ENCODE measurements at places on chromosomes 12 and 14. TPM values are rescaled to one million over a fixed set of nuclear protein-coding genes. Genes with fewer than 3 reads are reported as not detected.

The SERPINA9 gene
- total RNA-seq, result not detected

The TRIM9 gene
- 0.19 TPM for total RNA-seq

GRCh38 chr12:131420867-131421447 is 289.9 kb upstream of the SFSWAP start:
- DNase-seq, result no peak

- no peak for DNase-seq
These were observed 51.5 kb upstream of the CMKLR1 start for GRCh38 chr12:108390495-108391203.

The CFAP73 gene
- total RNA-seq, result not detected

- DNase-seq, result no peak
These were observed 137.5 kb upstream of the KRAS start for GRCh38 chr12:25388183-25388582.

GRCh38 chr12:84644908-84645307 is 267.7 kb downstream of the SLC6A15 start:
- DNase-seq, result no peak

The ZCCHC8 gene
- total RNA-seq, result 20.8 TPM

GRCh38 chr12:57896434-57897201 is 44.7 kb upstream of the ATP23 start:
- DNase-seq, result no peak

DNA sequence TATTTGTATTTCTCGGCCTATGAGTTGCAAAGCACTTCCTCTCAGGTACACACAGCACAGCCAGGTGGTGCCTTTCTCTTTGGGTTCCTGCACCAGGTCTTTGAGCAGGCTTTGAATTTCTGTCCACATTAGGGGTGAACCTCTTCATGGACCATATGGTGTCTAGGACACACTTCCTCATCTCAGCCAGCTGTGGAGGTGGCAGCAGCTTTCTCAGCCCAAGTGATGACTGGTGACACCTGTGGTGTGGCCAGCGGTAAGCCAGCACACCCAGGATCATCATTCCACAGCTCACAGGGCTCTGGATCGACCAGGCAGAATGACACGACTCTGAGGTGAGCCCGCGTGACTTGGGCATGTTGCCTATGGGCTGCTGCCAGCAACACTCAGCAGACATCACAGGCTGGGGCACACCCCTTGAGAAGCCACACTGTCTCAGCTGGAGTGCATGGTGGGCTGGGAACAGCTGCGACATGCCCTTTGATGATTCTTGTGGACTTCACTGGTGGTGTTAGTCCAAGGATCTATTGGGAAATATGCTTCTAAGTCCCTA is 36.8 kb downstream of the SLC5A8 start:
- DNase-seq, result no peak

DNA sequence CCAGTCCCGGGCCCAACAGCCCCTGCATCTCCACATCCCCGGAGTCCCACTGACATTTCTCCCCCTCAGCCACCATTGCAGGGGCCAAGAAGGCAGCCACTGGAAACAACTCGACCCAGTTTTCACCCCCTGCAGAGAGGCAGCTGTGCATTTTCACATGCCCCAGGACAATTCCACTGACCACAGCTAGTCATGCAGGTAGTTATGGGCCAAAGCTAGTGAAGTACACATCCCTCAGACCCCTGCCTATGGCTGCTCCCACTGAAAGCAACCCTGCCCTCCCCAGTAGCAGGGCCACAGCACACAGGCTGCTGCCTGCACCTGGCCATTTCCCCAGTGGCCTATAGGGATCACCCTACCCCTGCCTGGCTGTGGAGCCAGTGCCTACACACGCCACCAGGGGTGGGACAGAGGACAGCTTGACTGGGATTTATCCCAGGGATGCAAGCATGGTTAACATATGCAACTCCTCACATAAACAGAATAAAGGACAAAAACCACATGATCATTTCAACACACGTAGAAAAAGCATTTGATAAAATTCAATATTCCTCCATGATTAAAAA is 154.0 kb downstream of the NDUFA12 start:
- no peak for DNase-seq

- no peak for DNase-seq
These were observed 18.1 kb downstream of the BEGAIN start for GRCh38 chr14:100568998-100569733.

GRCh38 chr14:82385048-82385447 is 851.4 kb upstream of the SEL1L start:
- DNase-seq, result no peak

The KCNK13 gene
- not detected for total RNA-seq

DNA sequence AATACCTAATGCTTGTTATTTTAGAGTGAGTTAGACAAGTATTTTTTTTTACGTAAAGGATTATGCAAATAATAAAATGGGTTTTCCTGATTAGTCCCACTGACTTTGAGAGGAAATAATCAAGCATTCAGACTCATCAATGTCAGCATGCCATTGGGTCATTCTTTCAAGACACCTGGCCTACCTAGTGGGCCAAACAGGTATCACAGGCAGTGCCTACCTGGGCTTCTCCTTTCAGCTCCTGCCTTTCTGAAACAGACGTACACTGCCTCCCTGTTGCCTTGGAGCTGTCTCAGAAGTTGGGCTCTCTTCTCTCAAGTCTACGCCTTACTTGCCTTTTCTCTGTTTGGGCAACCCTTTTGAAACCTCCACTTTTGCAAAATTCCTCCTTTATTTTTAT is 545.6 kb downstream of the SNAPC1 start:
- DNase-seq, result no peak

GRCh38 chr12:43806737-43807072 is 588 bp upstream of the TWF1 start:
- no peak for DNase-seq

GRCh38 chr12:91926848-91927247 is 218.8 kb downstream of the BTG1 start:
- DNase-seq, result peak; percentile 68

- no peak for DNase-seq
These were observed 152.2 kb downstream of the PDE3A start for GRCh38 chr12:20520532-20520931.

DNA sequence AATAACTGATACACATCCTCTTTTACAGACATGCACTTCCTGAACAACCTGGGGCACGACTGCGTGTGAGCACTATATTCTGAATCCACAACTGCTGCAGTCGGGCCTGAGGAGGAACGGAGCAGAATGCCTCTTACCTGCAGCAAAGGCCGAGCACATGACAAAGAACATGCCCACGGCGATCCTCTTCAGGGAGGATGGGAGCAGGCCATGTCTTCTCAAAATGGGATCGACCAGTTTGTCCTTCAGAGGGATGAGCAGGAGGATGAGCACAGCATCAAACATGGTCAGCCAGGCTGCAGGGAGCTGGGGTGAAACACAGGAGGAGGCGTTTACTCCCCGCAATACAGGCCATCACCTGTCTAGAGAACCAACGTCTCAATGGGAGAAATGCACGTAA is 15.1 kb downstream of the SLC15A4 start:
- no peak for DNase-seq

The DPF3 gene
- total RNA-seq, result 6.2 TPM

The RBM23 gene
- 65.2 TPM for total RNA-seq

DNA sequence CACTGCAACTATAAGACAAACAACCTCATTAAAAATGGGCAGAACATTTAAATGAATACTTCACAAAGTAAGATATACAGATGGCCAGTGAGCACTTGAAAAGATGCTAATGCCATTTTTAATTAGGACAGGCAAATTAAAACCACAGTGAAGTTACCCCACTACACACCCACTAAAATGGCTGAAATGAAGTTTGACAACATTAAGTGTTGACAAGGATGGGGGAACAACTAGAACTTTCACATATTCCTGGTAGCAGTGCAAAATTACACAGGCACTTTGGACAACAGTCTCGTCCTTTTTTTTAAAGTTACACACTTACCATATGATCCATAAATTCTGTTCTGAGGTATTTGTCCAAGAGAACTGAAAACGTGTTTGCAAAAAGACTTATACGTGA is 278.9 kb upstream of the DIO3 start:
- DNase-seq, result no peak

DNA sequence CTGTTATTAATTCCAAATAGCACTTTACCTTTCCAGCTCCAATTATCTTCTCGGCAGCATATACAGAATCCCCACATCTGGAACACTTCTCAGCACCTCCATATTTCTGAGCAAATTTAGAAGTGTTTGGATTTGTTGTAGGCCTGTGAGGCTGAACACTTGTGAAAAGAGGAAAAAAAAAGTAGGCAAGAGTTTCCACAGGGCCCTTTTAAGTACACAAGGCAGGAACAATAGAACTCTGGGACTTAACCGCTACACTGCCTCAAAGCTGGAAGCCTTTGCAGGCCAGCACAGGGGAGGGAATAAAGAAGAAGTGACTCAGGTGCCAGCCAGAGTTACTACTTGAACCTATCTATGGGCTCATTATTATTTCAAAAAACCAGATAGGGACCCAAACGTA is 18.6 kb downstream of the CSRP2 start:
- DNase-seq, result no peak

- no peak for DNase-seq
These were observed 6.3 kb upstream of the MLXIP start for GRCh38 chr12:122072031-122072970.

- no peak for DNase-seq
These were observed 105.6 kb downstream of the SLC25A47 start for GRCh38 chr14:100428727-100429126.

The TCL1B gene
- not detected for total RNA-seq

DNA sequence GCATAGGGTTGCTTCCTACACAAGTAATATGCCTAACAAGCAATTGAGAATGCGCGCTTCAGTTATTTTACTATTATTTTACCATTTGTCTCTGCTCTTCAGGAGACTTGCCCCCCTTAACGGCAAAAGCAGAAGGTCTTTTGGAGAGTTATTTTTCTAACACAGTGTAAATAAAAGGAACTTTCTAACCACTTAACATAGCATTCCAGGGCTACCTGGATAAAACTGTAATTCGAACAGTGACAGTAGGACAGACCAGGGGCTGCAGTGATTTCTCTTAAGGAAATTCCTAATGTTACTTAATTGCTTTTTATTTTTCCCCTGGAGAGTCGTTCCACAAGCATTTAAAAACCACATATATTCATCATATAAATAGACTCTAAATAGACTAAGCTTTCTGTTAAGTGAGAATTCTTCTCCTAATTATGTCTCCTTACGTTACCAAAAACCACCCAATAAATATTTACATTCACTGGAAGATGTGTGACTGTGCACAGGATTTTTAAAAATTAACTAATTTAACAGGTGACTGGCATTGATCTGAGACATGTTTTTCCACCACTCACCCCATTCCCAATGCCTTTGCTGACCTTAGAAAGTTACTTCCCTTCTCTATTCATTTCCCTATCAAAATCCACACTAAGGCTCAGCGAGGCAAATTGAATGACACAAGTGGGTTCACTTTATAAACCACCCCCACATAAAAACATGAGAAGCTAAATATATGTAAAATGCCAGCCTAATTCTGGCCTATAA is 72.4 kb downstream of the RNF34 start:
- no peak for DNase-seq

Data from glomerular endothelial cell (primary cell).